Kidney epithelial cell (primary cell): ENCODE measurements at places on chromosomes 3 and 15.

DNA sequence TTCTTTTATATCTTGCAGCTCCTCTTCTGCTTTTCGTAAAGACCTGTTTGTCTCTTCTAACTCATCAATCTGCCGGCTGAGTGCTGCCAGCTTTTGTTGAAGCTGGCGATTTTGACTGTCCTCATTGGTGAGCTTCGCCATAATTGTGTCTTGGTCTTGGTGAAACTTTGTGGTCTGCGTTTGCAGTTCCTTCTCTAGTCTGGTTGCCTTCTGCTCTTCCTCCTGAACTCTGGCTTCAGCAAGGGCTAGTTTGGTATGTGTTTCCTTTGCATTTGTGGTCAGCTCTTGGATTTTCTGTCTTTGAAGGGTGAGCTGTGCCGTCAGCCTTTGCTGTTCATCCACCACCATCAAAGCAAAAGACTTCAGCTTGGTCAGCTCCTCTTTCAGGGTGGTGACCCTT is 32.9 kb downstream of the CMSS1 start:
- DNase-seq: no peak

DNA sequence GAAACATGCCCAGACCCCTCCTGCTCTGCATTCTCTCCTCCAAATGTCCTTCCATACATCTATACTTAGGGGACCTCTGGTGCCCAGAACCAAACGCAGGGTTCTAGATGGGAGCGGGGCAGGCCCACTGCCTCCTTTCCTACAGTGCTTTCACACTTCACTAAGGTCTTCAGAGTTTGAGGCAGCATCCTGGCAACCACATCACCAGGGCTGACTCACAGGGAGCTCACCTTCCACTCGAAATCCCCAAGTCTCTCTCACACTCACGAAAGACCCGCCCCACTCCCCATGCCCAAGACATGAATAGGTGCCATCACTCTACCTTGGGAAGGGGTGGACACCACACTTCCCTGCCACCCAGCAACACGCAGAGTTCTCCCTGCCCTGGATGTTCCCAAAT is 18.9 kb downstream of the HOMER2 start:
- no peak for DNase-seq

DNA sequence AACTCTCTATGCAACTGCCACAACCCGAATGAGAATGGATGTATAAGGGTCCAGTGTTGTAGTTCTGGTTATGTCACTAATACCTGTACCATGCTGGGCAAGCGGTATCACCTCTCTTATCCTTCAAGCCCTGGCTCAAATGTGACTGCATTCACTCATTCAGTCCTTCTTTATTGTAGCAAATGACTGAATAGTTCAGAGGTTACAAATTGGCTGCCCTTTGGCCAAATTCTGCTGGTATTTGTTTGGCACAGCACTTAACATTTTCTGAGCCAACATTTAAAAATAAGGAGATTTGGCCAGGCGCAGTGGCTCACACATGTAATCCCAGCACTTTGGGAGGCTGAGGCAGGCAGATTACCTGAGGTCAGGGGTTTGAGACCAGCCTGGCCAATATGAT is 47.5 kb downstream of the DLEC1 start:
- DNase-seq: no peak

- no peak for DNase-seq
These were observed 46.9 kb upstream of the PPP2R3A start for GRCh38 chr3:135918600-135918999.

GRCh38 chr3:192817506-192817905 is 90.2 kb upstream of the FGF12 start:
- no peak for DNase-seq

- no peak for DNase-seq
These were observed 219.1 kb upstream of the RGMA start for GRCh38 chr15:93308026-93308690.

DNA sequence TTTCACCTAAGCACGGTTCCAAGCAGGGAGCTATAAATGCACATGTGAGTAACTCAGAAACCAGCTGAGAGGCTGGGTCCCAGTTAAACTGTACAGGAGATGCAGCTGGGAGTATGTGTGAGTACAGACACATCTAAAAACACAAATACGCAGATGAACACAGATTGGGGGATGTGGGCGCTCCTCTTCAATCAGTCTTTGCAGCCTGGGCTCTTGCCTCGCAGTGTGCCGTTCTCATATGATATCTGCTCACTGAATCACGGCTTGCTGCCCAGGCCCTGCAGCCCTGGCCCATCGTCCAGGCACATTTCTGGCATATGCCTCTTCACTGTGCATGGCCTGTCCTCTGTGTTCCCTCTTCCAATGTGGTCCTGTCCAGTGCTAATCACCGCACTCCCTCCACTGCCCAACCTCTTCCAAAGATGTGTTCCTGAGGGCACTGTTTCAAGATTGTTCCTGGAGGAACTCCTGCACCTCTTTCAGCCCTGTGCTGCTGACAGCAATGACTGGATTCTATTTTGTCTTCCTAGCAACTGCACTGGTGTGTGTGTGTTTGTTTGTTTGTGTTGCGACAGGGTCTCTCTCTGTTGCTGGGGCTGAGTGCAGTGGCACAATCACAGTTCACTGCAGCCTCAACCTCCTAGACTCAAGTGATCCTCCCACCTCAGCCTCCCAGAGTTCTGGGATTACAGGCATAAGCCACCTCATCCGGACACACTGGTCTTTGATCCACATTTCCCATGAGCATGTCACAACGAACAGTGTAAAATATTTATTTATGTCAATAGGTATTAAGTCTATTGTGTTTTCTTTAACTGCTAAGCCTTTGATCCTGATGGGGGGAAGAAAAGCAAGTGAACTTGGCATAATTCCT is 17.0 kb downstream of the CA12 start:
- no peak for DNase-seq

GRCh38 chr3:46860810-46861604 is 2.2 kb downstream of the MYL3 start:
- DNase-seq: no peak

DNA sequence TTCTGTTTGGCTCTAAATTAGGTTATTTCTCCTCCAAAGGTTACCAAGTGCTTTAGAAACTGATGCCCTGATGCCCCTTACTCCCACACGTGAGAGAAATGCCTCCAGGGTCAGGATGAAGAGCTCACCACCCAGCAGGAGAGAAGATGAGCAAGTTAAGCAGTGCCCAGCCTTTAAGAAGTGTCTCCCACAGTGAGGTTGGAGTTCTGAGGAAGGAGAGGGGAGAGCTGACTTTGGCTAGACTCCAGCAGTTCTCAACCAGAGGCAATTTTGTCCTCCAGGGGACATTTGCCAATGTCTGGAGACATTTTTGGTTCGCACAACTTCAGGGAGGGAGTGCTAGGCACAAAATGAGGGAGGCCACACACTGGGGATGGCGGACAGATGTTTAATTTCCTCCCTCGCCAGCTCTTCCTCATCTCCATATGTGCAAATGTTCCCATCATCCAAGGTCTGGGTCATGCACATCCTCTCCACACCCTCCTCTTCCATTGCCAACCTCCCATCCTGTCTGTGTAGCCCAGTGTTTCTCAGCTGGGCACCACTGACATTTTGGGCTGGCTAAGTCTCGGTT is 50.6 kb upstream of the SLC7A14 start:
- DNase-seq: no peak

- DNase-seq: no peak
These were observed 34.2 kb downstream of the MYZAP start for GRCh38 chr15:57625703-57626448.

DNA sequence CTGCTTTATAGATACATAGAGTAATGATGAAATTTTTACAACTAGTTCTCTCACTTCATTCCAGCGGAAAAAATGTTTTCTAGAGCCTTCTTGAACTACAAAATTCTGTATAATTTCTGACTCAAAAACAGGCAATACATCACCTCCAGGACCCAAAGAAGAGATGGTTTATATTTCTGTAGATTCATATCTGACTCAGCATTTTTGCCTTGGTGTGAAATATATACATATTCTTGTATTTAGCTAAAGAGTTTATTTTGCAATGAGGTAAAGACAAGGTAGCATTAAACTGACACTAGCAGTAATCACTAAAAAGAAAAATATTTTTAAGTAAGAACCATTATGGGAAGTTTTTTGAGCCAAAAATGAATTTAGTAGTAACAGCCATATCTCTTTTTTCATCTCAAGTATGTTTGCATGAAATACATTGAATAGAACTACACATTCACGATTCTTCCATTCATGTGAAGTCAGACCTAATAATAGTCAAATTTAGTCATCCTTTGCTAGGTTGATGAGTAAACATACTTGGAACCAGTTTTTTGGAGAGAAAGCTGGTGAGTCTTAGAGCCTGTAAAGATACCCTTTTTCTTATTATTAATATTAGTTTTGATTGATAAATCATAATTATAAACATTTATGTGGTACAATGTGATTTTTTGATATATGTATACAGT is 31.6 kb downstream of the COL8A1 start:
- DNase-seq: no peak

- no peak for DNase-seq
These were observed 806.2 kb downstream of the NSUN3 start for GRCh38 chr3:94869059-94869547.

DNA sequence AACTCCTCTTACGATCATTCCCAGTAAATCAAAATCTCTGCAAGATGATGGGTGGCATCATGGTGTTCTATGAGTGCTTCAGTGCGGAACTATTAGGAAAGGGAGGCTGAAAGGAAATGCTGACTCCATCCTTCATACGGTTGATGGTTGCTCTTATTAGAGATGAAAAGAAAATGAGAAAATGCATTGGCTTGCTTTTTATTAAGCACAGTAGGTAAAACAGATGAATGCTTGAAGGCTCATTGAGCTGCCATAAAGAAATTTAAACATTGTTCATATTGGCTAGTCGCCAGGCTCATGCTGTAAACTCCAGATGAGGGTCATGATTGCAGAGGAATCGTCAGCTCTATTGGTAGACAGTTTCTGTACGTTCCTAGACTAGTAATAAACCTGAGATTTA is 115.8 kb downstream of the EPHA3 start:
- no peak for DNase-seq

GRCh38 chr3:15803921-15804320 is 6.1 kb upstream of the ANKRD28 start:
- DNase-seq: no peak

- no peak for DNase-seq
These were observed 210.6 kb downstream of the ARPP21 start for GRCh38 chr3:35849963-35850362.

GRCh38 chr3:49649576-49649975 is 24.6 kb upstream of the APEH start:
- DNase-seq: no peak

- DNase-seq: no peak
These were observed 56.9 kb upstream of the NR2C2 start for GRCh38 chr3:14890476-14890875.

DNA sequence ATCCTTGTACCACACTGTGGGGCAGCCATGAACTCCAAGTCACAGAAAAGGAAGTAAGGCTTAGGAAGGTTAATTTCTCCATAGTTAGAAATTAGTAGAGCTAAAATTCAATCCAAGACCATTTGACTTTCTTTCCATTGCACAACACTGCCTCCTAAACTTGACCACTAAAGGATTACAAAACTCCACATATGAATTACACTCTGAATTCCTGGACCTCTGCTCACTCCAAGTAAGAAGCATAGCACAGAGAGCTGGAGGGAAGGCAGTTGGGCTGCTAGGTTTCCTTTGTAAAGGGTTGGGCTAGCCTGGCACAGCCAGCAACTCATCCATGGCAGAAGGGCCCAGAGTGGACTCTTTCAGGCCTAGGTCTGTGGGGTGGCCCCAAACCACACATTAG is 134.4 kb downstream of the MYLK start:
- DNase-seq: peak; percentile 70

GRCh38 chr15:28459279-28459678 is 73.5 kb downstream of the GOLGA8G start:
- no peak for DNase-seq

DNA sequence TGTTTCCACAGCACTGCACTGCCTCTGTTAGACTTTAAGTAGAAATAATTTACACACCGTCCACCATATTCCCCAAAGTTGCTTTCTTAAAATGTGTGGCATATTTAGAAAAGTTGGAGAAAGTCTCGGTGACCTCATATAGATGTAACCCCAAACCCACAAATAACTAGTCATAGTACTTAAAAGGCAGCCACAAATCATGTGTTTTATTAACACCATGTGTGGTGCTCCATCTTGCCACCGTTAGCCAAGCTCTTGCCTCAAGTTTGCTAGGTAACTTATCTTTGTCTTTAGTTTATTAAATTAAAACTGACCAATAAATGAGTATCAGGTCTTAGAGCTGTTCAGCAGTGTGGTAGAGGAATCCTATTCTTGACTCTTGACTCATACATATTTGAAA is 257.9 kb downstream of the UBE2E2 start:
- DNase-seq: no peak

- DNase-seq: no peak
These were observed 102.7 kb upstream of the AGBL1 start for GRCh38 chr15:85976986-85977385.

- no peak for DNase-seq
These were observed 45.0 kb upstream of the CD96 start for GRCh38 chr3:111496894-111497559.

GRCh38 chr3:40464339-40465110 is 7.4 kb downstream of the RPL14 start:
- no peak for DNase-seq

- DNase-seq: peak; percentile 89
These were observed 1.3 kb upstream of the USP3 start for GRCh38 chr15:63502843-63503738.

DNA sequence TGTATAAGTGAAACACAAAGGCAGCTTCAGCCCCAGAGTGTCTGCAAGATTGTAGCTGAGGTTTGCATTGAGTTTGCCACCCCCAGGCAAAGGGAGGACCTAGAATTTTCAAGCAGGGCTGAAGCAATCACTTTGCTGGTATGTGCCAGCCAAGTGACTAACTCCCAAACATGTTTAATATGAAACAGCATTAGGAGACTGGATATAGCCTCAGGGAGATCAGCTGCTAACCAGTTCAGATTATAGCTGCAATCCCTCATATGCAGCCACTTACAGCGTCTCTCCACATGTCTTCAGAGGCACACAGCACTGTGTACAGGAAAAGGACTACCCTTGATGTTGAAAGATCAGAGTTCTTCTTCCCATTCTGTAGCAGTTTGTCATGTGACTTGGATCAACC is 38.4 kb upstream of the PPP2R3A start:
- no peak for DNase-seq

DNA sequence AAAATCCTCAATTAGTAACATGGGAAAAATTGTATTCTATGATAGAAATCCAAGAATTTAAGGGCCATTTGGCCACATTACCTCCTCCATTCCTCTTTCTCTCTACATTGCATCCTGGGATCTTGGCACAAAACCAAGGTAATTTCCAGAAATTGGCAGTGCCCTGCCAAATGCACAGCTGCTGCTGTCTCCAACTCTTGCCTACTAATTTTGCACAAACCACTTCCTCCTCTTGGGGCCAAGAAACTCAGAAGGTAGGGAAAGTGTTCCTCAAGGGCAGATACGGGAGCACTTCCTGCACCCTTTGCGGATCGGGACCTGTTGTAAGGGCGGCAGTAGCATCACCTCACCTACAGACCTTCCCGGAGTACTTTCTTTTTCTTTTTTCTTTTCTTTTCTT is 57.8 kb downstream of the MAP3K13 start:
- DNase-seq: no peak

GRCh38 chr3:187740421-187741399 is 4.6 kb downstream of the BCL6 start:
- no peak for DNase-seq
